AG08396 (cell line): ENCODE measurements at places on chromosomes 2 and 18.

GRCh38 chr18:49009661-49010060, 58.9 kb upstream of the SMAD7 start:
- no peak for DNase-seq

DNA sequence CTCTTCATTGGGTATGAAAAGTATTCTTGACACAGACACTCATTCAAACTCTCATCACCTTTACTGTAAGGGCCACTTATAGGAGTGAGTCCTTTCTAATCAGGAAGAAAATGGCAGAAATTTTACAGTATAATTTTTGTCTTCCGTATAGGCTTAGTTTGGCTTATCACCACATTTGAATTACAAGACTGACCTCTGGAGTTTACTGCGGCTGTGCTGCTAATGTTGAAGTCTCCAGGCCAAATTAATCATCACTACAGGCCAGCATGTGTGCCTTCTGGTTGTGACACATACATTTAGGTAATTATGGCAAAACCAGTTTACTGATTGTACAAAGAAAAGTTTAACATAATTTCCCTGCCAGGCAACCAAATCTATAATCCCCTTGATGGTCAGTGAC, 753.6 kb upstream of the GCFC2 start:
- DNase-seq = no peak

DNA sequence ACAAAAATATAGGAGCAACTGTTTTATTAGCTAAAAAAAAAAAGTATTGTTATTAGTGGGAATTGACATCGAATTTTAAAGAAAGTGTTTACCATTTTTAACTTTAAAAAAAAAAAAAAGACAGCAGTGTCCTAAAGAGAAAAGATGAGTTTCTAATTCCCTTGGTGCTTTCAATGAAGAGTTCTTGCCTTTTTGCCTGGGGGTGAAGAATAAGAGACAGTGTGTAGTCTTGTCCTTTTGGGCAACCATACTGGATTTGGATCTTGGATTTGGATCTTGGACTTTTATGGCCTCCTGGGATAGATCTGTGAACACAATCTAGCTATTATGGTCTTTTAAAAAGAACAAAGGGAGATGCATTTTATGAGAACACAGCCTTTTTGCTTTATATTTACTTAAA, 60.2 kb upstream of the GLS start:
- no peak for DNase-seq

GRCh38 chr18:32803568-32803967, 30.7 kb upstream of the KLHL14 start:
- DNase-seq = no peak

GRCh38 chr2:103252781-103253180, 490.9 kb downstream of the TMEM182 start:
- no peak for DNase-seq

GRCh38 chr2:173407646-173408045, 53.0 kb downstream of the CDCA7 start:
- DNase-seq = no peak

- no peak for DNase-seq
Observed at GRCh38 chr2:113979191-113980128, 89.6 kb downstream of the ACTR3 start.

DNA sequence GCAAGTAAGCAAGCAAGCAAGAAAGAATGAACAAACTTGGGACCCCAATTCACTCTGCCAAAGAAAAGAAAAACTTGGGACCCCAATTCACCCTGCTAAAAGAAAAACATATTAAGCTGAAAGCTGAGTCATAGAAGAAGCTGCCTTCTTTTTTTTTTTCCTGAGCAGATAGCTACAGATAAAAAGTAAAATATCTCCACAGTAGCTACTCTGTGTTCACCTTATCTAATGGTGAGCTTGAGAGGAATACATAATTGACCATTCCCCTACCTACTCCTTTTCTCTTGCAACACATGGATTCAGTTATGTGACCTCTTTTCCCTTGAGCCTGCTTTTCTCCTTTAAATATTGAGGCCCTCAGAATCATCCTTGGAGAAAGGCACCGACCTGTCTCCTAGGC, 63.0 kb downstream of the MCFD2 start:
- DNase-seq = no peak

DNA sequence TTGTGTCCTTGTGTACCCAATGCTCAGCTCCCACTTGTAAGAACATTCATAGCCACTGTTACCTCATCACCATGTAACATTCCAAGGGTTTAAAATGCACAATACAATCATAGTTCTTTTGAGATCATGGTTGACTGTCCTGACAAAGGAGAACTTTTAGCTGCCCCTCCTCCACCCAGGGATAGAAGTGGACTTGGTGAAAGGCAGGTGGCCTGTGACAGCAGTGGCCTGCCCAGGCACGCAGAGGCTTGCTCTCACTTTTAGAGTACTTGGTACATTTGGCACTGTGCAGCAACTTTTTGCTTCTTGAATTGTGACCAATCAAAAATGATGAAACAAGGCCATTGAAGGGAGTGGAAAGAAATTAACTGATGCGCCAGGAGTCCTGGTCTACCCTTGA, 108.7 kb downstream of the ANKRD44 start:
- DNase-seq = no peak

DNA sequence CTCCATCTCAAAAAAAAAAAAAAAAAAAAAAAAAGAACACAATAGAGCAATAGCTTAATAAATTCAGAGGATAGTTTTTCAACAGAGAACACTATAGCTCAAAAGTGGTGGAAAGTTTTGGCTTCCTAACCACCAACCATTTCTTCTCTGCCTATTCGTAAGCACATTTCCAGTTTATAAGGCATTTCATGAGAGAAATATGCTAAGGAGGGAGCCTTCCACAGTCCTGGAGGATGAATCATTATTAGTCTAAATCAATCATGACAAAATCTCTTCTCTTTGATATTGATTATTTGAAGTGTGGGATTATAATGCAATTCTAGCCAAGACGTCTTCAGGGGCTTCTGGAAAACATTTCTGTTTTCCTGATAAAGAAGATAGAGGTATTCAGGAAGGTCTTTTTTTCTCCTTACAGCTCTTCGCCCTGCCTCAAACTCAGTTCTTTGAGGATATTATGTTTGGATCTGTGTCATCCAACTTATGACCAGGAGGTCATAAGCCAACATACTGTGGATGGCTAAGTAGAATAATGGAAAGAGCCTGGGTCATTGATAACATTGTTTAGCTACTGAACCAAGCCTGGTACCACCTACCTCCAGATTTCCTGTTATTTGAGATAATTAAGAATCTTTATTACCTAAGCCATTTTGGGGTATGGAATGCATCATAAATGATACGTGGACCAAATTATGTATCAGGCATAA, 207.3 kb downstream of the TRIB2 start:
- peak; percentile 75 for DNase-seq

DNA sequence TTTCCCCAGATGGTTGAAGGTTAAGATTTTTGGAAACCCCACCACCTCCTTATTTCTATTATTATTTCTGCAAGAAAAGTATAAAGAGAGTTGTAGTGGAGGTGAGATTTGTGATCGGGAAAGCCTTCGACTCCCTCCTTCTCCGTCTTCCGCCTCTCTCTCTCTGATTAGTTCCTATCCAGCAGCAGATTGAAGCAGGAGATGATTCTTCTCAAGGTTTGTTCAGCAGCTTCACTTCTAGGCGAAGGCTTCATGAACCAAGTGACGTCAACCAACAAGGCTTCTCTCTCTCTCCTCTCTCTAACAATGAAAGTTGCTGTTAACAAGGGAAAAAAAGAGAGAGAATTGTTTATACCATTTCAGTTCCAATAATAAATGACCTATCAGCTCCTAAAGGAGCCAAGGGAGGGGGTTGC, at the start of gene BAZ2B:
TSS of gene BAZ2B (minus strand) at position 263 of the 416 bp plus-strand sequence. CDS start 137,829 bp downstream, outside the sequence.
- peak; percentile 56 for DNase-seq

GRCh38 chr2:44771522-44771921, 170.0 kb upstream of the SIX3 start:
- DNase-seq = no peak
